ENCODE measurements at places on chromosomes 1 and 21. TPM values are rescaled to one million over a fixed set of nuclear protein-coding genes. Genes with fewer than 3 reads are reported as not detected.

- DNase-seq, result no peak
Measured at GRCh38 chr1:244792188-244792850, 43.1 kb upstream of the COX20 start.

- DNase-seq, result no peak
Measured at GRCh38 chr1:233031521-233031920, 81.1 kb downstream of the NTPCR start.

DNA sequence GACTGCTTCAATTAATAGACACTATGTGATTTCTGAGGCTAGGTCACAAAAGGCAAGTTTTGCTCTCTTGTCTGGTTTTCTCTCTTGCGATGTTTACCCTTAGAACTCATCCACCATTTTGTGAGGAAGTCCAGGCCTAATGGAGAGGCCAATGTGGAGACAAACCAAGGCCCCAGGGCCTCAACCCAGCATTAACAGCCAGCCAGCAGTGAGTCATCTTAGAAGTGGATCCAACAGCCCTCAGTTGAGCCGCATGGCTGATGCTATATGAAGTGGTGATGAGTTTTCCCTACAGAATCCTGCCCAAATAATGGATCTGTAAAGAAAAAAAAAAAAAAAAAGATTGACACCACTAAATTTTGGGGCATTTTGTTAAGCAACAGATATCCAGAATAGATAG, 95.1 kb downstream of the DNTTIP2 start:
- no peak for DNase-seq

GRCh38 chr1:112870887-112871646, 84.9 kb downstream of the SLC16A1 start:
- DNase-seq, result no peak

MYBPH gene
- 0.22 TPM for total RNA-seq

DNA sequence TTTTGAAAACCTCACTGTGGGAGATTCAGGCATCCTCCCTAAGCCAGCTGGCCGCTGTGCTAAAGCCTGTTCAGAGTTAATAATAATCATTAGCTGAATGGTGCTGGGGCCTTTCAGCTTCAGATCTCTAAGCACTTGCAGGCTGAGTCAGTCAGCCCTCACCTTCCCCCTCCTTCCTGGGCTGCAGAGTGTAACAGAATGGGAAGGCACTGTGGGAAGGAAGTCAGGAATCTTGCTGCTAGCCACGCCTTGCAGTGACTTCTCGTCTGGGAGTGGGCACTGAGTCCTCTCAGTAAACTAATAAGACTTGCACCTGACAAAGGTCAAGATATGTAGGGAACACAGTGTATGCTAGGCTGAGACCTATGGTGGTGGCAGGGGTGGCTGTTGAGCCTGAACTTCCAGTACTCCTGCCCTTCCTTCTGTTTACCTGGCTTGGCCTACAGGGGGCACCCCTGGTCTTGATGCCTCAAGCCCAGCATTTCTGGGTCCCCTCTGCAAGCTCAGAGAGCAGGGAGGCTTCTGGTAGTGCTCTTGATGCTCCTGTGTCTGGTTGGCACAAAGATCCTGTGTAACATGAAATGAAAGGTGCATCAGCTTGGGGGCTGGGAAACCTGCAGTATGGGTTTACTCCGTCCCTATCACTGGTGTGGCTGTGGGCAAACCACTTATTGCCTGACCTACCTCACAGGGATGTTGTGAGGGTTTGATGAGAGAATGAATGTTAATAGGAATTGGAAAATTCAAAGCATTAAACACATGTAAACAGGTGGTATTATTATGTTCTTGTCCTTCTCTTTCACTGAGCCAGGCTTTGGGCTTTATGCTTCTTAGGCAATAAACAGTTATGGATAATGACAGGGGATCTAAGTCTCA, 6.0 kb downstream of the CYB561D1 start:
- no peak for DNase-seq

HCN3 gene
- total RNA-seq, result 3.3 TPM

GRCh38 chr1:47797575-47797974, 199.6 kb downstream of the TRABD2B start:
- DNase-seq, result no peak

GRCh38 chr1:72379072-72379471, 96.7 kb upstream of the NEGR1 start:
- DNase-seq, result no peak

DNA sequence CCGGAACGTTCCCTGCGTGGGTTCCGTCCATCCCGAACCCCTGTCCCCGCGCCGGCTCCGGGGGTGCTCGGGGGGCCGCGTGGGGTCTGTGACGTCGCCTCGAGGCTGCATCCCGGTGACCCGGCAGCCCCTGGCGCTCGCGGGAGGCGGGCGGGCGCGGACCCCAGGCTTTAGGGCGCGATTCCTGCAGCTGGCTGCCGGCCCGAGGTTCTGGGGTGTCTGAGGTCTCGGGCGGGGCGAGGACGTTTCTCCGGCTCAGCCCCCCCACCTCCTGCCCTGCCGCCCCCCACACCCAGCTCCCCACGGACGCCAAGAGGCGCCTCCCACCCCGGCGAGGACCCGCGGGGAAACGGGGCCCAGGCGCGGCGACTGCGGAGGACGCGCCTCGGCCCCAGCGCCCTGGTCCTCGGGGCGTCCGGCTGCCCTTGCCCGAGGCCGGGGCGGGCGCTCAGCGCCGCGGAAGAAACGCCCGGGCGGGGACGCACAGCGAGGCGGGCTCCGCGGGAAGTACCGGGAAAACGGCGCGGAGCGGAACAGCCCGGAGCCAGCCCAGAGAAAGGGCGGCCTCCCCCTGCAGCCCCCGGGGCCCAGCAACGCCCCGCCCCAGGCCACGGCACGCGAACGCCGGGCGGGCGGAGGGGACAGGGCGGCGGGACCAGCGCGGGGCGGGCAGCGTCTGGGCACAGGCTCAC, 1.3 kb upstream of the PCBP3 start:
- no peak for DNase-seq

FAM72B gene
- 1.1 TPM for total RNA-seq

- DNase-seq, result no peak
Measured at GRCh38 chr1:162732566-162733335, 57.8 kb upstream of the HSD17B7 start.

GRCh38 chr1:237814319-237814924, 76.3 kb downstream of the ZP4 start:
- DNase-seq, result no peak
